Lower leg skin (tissue), 4 donors: ENCODE measurements at places on chromosomes 3 and 15. TPM values are rescaled to one million over a fixed set of nuclear protein-coding genes. Genes with fewer than 3 reads are reported as not detected.

DNA sequence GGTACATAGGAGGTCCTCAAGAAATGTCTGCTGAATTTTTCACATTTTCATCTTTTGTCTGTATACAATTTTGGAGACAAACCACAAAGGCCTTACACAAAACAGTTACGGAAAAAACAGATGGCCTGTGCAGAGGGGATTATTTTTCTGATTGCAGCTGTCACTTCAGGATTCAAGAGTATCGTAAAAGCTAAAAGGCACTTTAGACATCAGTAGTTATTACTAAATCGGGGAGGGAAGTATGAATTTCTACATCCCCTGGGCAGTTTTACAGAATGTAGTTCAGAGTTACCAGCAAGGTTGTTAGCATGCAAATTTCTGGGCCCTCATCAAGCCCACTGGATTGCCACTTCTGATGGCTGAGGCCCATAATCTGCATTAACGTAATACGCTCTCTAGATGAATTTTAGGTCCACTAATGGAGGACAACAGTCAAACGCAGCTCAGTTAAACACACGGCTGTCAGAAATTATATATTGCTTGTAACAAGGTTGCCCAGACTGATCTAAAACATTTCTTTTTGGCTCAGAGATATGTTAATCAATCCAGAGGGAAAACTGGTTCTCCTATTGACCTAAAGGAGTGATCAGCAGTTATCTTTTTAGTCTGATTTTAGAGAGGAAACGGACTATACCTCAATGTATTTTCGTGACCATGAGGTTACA, 1.1 kb downstream of the RIOX2 start:
- no peak for DNase-seq

DNA sequence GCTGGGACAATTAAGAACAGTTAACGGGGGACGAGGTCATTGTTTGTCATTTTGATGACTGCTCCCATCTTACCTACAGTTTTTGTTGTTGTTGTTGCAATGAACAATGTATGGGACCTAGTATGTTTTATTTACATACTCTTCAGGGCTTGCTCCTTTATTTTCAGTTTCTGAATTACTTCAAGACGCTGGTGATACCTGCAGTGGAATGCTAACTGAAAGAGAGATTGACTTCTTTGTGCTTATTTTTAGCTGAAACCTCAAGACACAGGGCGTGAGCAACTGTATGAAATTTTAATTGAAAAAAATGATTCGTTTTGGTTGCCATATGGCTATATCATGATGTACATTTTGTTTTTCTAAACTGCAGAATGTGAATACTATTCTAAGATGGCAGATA, 297.9 kb downstream of the EDEM1 start:
- DNase-seq, result no peak

- DNase-seq, result no peak
Measured at GRCh38 chr3:157310329-157311052, 126.2 kb upstream of the PTX3 start.

DNA sequence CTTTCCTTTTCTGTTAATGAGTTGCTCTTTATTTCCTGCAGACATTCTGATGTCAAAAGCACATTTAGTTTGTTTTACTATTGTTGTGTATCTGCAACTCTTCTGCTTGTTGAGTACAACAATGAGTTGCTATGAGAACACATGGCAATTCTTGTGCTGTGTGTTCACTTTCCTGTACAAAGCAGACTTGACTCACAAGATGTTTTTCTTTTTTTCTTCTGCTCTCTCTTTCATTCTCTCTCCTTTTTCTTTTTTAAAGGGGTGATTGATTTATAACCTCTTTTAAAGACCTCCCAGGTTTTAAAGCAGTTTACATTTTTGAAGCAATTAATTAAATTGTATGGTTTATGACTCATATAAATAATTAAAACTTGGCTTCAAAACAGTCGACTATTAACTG, 31.6 kb upstream of the ABHD10 start:
- no peak for DNase-seq

DNA sequence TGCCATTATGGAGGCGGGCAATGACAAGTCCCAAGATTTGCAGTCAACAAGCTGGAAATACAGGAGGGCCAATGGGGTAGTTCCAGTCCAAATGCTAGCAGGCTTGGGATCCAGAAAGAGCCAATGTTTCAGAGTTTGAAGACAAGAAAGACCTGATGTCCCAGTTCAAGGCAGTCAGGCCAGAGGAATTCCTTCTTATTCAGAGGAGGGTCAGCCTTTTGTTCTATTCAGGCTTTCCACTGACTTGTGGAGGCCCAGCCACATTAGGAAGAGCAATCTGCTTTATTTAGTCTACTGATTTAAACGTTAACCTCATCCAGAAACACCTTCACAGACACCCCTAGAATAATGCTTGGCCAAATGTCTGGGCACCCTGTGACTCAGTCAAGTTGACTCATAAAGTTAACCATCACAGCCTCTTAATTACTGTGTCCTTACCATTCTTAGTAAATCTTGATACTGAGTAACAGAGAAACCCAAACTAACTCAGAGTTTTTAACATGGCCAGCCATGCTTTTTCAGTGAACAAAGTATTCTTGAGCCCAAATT, 50.9 kb upstream of the NPHP3 start:
- no peak for DNase-seq

Gene RHOV
- total RNA-seq, result 96.8 TPM

Gene SIN3A
- 47.1 TPM for total RNA-seq

Gene RAF1
- 127 TPM for total RNA-seq
